ENCODE measurements at places on chromosomes 4 and X. TPM values are rescaled to one million over a fixed set of nuclear protein-coding genes. Genes with fewer than 3 reads are reported as not detected.

DNA sequence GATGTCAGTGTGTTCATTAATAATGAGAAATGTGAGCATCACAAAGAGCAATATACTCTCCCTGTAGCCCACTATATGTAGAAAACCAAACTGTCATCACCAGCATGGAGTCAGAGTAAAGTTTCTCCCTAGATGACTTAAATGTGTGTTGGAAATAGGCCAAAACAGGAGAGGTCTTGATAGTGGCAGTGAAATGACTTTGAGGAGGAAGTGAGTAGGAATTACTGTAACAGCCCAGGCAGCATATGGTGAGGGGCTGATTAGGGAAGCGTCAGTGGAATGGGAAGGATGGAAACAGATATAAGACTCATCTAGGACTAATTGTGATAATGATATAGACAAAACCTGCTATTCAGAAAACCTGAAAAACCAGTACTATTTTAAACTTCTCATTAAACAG lies 83.9 kb downstream of the ATXN3L start:
- no peak overlapping the region for H3K27ac ChIP-seq
- H3K36me3 ChIP-seq = no peaks in the 10 kb centered on the region
- no peak overlapping the region for H3K4me3 ChIP-seq

GRCh38 chr4:142535009-142535408 lies 311.1 kb downstream of the INPP4B start:
- no peak overlapping the region for H3K27ac ChIP-seq
- H3K4me1 ChIP-seq = no peaks in the 10 kb centered on the region
- no peaks in the 10 kb centered on the region for H3K27me3 ChIP-seq

DNA sequence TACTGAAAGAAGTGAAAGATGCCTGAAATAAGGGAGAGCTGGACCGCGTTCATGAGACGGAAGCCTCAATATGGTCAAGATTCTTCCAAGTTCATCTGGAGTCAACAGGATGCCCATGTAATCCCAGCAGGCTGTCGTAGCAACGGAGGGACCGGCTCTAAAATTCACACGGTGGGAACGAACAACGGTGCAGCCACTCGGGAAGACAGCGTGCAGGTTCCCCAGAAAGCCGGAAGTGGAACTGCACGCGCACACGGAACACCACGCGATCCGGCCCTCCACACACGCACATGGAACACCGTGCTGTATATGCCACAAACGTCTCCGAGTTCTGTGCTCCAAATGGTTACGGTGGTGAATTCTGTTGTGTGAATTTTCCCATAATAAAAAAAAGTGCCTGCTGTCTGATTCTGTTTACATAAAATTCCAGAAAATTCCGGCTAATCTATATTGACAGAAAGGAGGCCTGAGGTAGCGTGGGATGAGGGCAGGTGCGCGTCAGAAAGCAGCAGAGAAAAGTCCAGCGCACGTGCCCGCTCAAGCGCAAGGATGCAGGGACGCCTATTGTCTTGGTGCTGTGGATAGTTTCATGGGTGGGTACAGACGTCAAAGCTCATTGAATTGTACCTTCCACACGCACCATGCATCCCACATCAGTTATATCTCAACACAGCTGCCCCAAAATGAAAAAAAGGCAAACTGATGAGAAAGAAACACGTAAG lies 31.2 kb downstream of the PPP2R3B start:
- H3K4me3 ChIP-seq = no peak overlapping the region
- no peaks in the 10 kb centered on the region for H3K4me1 ChIP-seq
- H3K27ac ChIP-seq = no peak overlapping the region

- no peak for DNase-seq
- no peak overlapping the region for H3K4me3 ChIP-seq
- no peak overlapping the region for H3K27ac ChIP-seq
Measured at GRCh38 chr4:121778991-121779628, 14.1 kb upstream of the SMIM43 start.

- no peaks in the 10 kb centered on the region for H3K36me3 ChIP-seq
- no peak for DNase-seq
- no peaks in the 10 kb centered on the region for H3K27me3 ChIP-seq
- H3K4me3 ChIP-seq = no peak overlapping the region
Measured at GRCh38 chrX:65926095-65927019, 113.5 kb downstream of the VSIG4 start.

- H3K27me3 ChIP-seq = no peaks in the 10 kb centered on the region
- DNase-seq = no peak
- no peak overlapping the region for H3K4me3 ChIP-seq
- H3K27ac ChIP-seq = no peak overlapping the region
Measured at GRCh38 chr4:40685300-40685699, 55.6 kb upstream of the RBM47 start.

DNA sequence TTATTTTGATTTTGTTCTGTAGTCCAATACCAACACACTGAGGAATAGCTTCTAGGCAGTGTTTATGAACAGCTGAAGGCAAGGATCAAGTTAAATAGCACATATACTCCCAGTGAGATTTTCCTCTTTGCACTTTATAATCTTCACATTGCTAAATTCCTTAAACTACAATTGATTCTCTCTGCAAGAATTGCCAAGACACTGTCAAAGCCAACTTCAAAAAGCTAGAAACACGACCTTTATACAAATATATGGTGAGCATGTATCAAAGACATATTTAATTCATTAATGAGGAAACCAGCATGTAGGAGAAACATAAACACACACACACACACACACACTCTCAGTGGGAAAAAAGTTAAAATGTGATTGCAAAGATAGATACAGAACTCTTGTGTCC lies 86.4 kb upstream of the FAM9C start:
- no peaks in the 10 kb centered on the region for H3K36me3 ChIP-seq
- DNase-seq = no peak
- no peak overlapping the region for H3K27ac ChIP-seq
- H3K4me1 ChIP-seq = no peaks in the 10 kb centered on the region

The MAMLD1 gene
- total RNA-seq = 3.2 TPM

The ARSH gene
- not detected for total RNA-seq

The FGD1 gene
- 8.1 TPM for total RNA-seq

The LAGE3 gene
- 27.7 TPM for total RNA-seq
